ENCODE measurements at places on chromosomes 2 and 18.

GRCh38 chr2:23561088-23561487 lies 176.1 kb downstream of the KLHL29 start:
- no peak for DNase-seq

DNA sequence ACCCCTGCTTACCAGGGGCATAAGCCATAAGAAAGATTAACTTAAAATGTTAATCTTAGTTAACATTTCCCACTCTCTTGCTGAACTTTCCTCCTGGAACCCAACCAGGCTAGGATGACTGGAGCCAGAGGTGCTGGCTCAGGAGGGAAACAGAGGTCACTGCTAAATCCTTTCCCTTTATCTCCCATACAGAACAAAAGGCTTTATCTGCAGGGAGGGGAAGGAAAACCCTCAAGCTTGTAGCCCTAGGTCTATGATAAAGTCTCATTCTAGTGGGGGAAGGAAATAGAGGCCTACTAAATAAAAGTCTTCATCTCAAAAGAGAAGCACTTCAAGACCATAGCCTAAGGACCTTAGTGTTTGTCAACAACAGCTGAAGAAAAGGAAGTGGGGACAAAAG lies 18.6 kb downstream of the HIBCH start:
- no peak for DNase-seq

DNA sequence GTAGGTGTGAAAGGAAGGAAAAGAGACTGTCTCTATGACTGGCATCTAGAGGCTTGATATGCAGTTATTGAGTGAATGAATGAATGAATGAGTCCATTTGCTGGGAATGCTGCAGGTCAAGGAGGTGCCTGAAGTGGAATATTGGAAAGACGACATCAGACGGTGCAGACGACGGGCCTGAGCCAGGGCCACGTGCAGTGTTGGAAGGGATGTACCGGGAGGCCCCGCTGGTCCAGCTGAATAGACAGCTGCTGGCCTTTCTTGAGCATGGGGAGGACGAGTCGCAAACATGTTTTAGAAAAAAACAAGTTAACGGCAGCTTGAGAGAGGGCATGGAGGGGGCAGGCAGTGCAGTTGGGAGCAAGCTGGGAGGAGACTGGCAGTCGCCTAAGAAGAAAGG lies 237.1 kb upstream of the PXDN start:
- DNase-seq, result no peak

DNA sequence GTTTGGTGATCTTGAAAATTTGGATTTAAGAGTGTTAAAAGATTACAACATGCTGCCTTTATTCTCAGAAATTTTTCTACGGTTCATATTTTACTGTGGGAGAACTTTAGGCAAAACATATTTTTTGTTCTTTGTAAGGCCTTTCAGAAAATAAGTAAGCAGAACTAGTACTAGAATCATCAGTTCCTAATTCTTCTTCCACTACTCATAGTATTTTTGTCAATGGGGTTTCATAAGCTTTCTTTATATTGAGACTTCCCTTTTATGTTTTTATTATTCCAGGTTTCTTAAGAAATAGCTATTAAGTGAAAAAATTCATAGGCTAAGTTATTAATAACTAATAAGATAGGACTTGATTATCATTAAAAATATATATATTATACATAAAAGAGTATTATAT lies 12.4 kb downstream of the UGGT1 start:
- DNase-seq, result no peak

DNA sequence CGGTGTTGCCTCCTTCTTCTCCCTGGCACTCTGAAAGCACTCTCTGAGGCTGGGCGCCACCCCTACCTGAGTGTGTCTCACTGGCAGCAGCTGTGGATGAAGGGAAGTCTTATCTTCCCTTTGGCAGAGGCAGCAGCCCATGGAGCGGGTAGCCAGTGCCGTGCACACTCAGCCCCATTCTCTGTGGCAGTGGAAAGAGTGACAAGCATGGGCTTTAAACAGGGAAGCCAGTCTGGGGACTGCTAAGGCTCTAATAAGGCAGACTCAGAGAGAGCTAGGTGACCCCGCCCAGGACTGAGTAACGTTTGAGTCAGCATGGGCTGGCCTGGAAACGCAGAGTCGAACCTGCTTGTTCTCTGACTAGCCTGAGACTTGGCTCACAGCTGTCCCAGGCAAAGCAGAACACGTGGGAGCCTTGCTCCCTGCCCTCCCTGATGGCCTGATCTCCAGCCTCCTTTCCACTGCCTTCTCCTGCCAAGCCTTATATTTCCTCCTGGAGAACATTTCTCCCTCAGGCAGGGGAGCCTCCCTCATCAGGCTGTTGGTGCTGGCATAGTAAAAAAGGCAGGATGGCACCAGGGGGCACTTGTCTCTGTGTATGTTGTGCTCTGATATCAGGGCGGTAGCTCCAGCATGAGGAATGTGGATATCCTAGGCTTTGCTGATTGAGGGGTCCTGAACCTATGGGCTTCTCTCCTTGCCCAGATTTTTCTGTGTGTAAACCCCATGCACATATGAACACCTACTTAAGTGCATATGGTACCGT lies 93.9 kb upstream of the LGALSL start:
- DNase-seq, result peak; percentile 99

- no peak for DNase-seq
Measured at GRCh38 chr18:21265971-21266673, 24.1 kb downstream of the GREB1L start.

- no peak for DNase-seq
Measured at GRCh38 chr18:71079606-71080005, 790.8 kb downstream of the SOCS6 start.

GRCh38 chr2:204898928-204899640 lies 353.8 kb downstream of the PARD3B start:
- DNase-seq, result no peak

DNA sequence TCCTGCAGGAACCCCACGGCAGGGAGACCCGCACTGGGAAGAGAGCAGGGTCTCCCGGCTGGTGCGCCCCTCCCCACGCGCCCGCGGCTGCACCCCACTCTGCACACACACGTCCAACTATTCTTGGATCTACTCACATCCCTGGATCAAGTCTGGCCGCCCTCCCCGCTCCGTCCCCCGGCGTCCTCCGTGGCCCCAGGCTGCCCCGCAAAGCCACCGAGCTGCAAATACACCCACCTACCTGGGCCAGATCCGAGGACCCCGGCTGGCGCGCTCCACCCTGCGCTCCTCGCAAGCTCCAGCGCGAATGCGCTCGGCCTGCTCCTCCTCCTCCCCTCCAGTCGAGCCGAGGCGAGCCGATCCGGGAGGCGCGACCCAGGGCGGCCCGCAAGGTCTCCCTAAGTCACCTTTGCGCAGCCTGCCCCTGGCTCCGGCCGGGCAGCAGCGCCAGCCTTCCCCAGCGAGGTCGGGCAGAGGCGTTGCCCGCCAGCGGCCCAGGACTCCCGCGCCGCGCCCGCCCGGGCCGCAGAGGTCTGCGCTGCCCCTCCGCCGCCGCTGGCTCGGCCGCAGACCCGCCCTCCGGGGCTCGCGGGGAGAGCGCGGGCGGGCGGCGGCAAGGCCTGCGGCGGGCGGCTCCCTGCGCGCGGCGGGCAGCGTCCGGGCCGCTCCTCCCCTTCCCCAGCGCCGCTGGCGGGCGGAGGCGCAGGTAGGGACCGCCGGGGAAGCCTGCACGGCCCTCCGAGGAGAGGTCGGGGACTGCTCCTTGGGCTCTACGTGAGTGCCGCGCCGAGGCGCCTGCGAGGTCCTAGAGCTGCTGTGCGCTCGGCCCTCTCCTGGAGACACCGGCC lies 126.0 kb downstream of the OSBPL1A start:
- DNase-seq, result peak; percentile 66

DNA sequence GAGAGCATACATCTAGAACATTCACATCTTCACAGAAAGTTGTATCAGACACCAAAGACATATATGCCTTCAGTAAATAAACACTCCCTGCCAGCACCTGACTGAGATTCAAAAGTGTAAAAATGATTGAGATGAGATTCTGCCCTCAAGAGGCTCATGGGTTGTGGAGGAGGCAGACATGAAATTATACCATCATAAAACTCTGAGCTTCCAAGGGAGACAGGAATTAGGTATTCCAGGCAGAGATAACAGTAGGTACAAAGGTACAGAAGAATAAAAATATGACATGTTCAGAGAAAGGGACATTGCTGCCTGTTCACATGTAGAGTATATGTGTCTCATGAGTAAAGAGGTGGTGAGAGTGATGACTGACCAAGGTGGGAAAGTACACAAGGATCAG lies 322.3 kb downstream of the OSR1 start:
- DNase-seq, result no peak

GRCh38 chr2:14270036-14270582 lies 362.4 kb upstream of the LRATD1 start:
- no peak for DNase-seq

DNA sequence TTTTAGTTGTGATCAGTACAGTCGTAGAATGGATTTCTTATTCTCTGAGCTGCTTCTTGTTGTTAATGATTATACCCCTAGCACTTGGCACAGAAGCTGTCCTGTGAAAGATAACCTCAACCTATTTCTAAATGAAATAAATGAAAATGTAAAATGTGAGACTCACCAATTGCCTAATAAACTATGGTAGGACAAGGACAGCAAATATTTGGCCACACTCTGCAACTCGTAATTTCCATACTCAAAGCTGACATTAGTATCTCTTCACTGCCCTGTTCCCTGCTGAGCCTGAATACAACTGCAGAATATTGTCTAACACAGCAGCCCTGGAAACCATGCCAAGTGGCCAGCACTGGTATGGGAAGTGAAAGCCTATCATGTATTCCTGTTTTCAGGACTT lies 34.5 kb downstream of the TMEM182 start:
- no peak for DNase-seq

Measured in bronchial epithelial cell (primary cell).